Karpas-422 (cell line): ENCODE measurements at places on chromosomes 6 and 20.
A peak's percentile ranks its signal among the peaks of the same experiment; 100 is the strongest.

GRCh38 chr6:132236744-132237143 is 164.5 kb downstream of the MOXD1 start:
- DNase-seq, result no peak

DNA sequence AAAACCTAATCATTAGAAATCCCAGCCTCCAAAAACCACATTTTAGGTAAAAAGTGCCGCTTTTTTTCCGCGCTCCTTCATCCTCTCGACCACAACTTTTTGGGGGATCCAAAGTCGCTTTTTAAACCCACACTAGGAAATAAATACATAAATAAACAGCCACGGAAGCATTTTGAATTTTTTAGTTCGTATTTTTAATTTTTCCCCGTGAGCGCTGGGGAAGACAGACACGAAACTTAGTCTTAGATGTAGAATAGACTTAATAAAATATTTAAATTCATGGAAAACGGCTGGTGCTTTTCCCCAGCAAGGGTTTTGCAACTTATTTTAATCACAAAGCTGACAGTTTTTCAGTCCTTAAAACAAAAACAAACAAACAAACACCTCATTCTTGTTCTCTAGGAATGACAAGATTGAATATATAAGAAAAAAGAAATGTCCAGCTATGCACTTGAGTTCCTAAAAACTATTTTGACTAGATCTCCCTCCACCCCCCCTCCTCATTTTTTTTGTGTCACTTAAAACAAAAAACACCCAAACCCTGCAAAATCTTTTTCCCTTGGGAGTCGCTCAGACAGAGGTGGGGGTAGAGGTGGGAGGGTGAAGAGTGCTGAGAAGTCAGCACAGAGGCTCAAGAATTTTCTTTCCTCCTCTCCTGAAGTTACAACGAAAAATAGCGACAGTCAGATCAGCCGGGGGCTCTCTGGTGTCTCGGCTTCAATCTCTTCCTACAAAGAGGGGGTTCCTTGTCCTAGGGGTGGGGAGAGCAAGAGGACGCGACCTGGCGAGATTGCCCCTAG is 43.4 kb upstream of the SUPT3H start:
- no peak for DNase-seq

DNA sequence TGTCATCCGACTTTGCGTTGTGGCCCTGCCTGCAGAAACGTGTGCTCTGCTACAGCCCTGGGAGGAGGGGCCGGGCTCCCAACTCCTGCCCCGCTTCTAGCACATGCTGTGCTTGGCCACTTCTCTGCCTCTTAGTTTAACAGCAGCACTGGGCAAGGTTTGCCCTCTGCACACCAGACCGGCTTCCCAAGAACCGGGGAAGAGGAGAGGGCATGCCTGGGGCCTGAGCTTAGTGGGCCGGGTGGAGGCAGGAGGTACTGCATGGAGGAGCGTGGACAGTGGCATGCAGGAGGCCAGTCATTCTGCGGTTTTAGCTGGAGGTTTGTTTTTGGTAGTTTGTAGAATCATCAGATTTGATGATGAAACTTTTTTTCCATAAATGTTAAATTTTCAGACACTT is 45.5 kb downstream of the CEP43 start:
- no peak for DNase-seq

GRCh38 chr6:10405513-10405900 is 9.4 kb downstream of the TFAP2A start:
- DNase-seq, result no peak

GRCh38 chr6:118558464-118559217 is 10.5 kb downstream of the PLN start:
- DNase-seq, result no peak

GRCh38 chr6:28839443-28840120 is 84.2 kb downstream of the TRIM27 start:
- DNase-seq, result no peak

GRCh38 chr6:162074641-162075275 is 652.8 kb downstream of the PRKN start:
- DNase-seq, result no peak

GRCh38 chr6:150537491-150537890 is 62.2 kb upstream of the PLEKHG1 start:
- no peak for DNase-seq

GRCh38 chr6:106538145-106538544 is 91.2 kb downstream of the RTN4IP1 start:
- DNase-seq, result no peak

DNA sequence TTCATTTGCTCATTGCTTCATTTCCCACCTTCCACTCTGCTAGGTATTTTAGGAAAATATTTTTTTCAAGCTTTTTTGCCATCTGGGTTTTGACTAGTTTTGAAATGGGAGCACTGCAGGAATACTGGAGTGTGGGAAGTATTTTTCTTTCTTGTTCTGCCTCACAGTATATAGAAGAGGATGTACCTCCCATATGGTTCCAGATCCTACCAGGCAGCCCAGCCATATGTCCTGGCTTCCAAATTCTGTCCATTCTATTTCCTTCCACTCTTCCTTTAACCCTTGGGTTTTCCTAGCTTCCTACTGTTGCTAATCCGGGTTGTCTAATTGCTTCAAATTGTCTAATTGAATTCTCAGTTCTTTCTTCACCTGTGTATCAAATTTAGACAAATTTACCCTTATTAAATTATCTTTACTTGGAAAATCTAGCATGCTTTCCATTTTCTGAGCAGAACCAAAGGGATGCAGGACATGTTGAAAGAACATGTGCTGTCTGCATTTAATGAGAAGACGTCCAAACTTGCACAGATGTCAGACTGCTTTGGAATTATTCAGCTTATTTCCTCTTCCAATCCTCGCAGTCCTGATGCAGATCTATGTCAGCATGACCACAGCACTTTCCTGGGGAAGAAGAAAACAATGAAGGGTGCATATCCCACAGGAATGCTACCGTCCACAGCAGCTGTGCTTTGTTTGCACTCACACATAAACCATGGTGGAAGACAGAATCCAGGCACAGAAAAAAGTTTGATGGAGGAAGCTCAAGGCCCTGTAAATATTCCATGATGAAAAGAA is 1273.9 kb upstream of the MAP3K7 start:
- no peak for DNase-seq

- DNase-seq, result no peak
Observed at GRCh38 chr20:50415516-50416268, 94.5 kb upstream of the PTPN1 start.

- no peak for DNase-seq
Observed at GRCh38 chr6:135922174-135922573, 70.7 kb downstream of the PDE7B start.

DNA sequence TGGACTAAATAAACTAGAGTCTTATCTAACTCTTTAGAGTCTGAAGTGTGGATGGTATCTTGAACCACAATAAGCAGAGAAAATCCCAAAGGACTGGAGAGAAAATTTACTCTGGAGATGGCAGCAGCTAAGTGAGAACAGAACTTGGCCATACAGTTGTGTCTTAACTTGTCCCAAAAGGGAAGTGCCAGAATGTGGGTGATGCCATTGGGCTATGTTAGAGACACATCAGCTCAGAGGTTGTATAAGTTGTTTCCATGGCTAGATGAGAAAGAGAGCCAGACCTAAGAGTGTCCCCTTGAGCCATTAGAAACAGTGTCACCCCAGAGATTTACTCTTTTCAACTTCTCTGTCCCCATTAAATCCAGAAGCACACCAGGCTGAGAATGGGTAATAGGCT is 36.2 kb downstream of the FOXO3 start:
- DNase-seq, result no peak

- DNase-seq, result no peak
Observed at GRCh38 chr6:3077430-3077829, 9.1 kb downstream of the RIPK1 start.

- no peak for DNase-seq
Observed at GRCh38 chr6:135062735-135063134, 8.1 kb upstream of the HBS1L start.

DNA sequence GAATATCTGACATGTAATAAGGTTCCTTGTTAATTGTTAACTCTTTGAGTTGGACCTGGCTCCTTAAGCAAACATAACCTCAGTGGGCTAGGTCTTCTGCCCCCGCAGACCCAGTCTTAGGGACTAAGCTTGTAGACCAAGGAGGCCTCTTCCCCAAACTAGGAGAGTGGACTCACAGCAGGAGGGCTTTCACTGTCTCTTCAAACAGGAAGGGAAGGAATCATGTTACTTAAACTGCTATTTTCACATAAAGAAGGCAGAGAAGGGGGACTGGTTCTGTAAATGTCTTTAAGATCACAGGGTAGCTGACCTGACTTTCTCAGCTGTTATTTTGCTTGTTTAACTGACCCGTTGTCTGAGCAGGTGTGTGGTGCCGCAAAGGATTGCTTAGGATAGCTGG is 34.9 kb upstream of the PRDM1 start:
- no peak for DNase-seq

- DNase-seq, result no peak
Observed at GRCh38 chr20:25019381-25020155, 27.0 kb upstream of the APMAP start.

GRCh38 chr20:16745204-16745603 is 3.0 kb upstream of the OTOR start:
- no peak for DNase-seq

DNA sequence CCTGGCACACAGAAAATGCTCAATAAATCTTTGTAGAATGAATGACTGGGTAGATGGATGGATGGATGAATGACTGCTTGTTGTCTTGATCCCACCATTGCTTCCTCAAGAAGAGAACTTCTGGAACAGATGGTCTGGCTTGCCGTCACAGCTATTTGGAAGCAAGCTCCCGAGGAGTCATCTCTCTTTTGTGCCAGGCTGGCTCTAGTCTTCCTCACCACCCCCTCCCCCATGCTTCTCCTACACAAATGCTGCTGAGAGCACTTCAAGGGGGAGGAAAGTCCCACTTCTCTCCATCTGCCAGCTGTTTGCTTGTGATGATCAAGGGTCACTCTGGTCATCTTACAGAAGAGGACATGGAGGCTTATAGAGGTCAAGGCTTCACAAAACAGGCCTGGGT is 11.6 kb upstream of the KCNG1 start:
- no peak for DNase-seq

DNA sequence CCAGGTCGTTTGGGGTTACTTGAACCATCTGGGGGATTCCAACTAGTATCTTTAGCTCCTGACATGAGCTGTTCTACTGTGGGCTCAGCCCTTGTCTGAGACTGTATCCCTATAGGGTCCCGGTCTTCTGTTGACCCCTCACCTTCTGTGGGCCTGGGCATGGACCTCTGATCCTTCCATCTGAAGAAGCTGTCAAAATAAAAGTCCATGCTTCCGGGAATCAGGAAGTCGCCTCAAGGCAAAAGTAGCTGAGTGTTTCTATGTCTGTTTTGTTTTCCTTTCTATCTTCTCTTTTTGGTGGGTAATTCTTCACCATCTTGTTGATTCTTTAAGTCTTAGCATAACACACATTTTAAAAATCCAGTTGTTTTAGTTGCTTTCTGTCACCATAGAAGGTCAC is 30.3 kb downstream of the ITPR3 start:
- no peak for DNase-seq

GRCh38 chr6:143376375-143376774 is 74.1 kb downstream of the ADAT2 start:
- no peak for DNase-seq

DNA sequence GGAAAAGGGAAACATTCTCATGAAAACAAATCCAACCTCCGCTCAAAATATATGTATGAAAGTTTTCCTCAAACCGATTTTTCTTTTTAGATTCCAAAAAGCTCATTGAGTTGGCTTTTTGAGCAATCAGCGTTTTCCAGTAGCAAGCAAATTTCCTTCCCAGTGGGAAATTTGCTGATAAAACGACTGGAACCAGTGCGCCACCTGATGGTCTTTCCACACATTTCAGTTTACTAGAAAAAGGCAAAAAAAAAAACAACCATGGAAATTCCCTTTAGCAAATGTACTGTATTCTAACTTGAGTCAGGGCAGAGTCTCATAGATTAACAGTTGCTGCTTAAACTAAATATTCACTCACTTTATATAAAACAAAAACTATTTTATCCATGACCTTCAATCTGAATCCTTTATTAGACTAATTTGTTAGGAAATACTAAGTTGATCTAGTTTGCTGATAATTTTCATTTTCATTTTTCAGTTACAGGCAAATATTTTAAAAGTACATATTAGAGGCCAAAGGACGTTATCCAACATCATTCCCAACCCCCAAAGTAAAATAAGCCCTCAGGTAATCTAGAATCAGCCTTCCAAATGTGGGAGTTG is 271.5 kb downstream of the FOXA2 start:
- DNase-seq, result peak; percentile 55

- DNase-seq, result no peak
Observed at GRCh38 chr20:40931410-40932044, 97.1 kb upstream of the TOP1 start.

GRCh38 chr6:129667621-129668020 is 42.4 kb downstream of the ARHGAP18 start:
- DNase-seq, result no peak

DNA sequence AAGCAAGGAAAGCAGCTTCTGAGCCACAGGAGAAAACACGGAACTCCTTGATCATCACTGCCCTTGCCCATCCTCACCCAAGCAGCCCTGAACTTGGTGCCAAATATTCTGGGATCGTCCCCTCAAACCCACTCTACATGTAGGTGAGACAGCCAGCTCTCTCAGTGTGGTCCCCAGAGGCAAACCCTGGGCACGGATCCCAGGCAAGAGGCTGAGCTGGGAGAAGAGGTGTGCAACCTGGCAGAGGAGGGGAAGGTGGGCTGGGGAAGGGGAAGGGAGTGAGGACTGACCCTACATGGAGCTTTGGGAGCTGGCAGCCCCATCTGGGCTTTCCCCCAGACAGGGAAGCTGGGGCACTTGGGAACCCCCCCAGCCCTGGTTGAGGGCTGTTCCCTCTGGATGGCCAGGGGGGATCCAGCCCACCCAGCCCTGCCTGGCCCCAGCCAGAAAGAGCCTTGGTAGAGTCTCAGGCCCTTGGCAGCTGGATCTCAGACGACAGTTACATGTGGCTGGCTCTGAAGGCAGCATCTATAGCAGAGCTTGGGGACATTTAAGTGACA is 186.2 kb upstream of the CST7 start:
- no peak for DNase-seq

DNA sequence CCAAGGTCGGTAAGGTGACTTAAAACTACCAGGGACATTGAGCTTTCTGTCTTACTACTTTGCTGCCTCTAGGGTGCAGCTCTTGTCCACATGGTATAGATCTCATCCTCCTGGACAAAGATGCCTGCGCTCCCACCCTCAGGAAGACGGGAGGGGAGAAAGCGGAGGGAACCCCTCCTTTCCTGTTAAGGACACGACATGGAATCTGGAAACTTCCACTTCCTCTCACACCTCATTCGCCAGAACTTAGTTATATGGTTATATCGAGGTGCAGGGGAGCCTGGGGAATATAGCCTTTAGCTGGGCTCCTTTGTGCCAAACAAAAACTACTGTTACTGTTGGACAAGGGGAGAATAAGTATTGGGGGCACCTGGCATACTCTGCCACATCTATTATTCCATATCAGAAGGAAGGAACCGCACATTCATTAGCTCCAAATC is 224.3 kb upstream of the TSHZ2 start:
- no peak for DNase-seq
